ENCODE measurements at places on chromosomes 4 and X.

- peak; percentile 70 for DNase-seq
Measured at GRCh38 chrX:2691543-2692220, 587 bp downstream of the CD99 start.

DNA sequence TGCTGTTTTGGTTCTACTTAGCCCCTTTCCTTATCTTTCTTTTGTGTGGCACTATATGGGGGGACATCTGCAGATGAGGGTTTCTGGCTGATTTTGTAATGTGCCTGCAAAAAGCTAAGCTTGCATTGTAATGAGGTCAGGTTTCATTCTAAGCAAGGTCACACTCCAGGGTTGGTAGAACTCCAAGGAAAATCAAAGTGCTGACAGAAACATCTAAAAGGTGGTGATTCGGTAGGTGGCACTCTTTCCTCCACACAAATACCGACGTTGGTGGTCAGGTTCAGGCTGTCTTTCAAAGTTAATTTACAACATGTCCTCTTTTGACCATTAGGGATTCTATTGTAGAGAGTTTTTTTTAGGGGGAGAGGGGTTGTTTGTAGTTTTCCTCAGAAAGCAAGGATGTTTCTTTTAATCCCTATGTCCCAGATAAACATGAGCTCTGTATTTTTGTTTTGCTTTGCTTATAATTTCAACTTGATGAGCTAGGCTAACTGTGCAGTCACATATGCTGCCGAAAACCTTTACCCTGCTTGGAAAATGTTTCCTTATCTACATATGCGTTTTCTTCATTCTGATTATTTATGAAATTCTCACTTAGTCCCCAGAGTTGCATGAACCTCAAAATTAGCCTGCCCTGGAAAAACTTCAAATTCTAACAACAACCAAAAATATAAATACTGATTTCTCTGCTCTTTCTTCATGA lies 434.2 kb downstream of the PPARGC1A start:
- no peak for DNase-seq

DNA sequence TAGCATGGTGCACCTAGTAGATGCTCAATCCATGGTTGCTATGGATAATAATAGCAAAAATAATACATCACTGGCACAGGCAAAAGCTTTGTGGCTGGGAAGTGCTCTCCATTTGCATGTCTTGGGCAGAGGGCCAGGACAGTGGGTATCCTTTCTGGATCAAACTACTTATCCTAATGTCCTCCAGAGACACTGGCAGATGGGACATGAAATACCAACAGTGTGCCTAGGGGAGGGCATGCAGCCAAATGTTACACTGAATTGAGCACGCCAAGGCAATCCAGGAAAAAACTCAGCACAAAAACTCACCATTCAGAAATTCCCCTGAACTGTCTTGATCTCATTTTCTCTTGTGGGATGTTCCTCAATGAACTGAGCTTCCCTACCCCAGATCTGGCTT lies 98.6 kb upstream of the SCML1 start:
- no peak for DNase-seq

DNA sequence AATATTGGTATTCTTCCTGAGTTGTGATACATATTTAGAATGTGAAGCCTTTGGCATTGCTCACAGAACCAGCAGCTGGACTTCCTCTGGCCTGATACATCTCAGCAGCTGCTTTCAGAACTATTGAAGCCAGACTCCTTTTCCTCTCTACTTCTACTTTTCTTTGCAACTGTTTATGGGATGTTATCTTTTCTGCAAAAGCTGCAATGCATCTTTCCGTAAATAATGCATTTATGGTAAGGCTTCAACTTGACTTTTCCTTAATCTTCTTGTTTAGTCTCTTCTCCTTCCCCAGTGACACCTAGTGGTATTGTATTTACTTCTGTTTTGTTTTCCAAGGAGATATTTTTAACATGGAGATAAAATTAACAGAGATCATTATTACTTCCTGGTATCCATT lies 1548.7 kb downstream of the PCDH7 start:
- DNase-seq: no peak

DNA sequence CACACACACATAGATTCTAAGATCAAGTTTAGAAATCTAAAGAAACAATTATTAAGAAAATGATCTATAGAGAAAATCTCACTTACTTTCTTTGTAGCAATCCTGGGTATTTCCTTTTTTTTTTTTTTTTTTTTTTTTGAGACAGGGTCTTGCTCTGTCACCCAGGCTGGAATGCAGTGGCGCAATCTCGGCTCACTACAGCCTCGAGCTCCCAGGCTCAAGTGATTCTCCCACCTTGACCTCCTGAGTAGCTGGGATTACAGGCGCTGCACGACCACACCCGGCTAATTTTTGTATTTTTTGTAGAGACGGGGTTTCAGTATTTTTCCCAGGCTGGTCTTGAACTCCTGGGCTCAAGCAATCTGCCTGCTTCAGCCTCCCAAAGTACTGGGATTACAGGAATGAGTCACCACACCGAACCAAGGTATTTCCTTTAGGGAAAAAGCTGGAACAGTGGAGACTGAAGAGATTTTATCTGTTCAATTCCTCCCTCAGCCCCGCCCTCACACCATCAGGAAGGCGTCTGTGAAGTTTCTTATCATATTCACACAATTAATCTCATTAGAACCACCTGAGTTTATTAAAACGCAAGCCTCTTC lies at the start of gene TRIML2:
TRIML2 (minus strand) TSS at position 447 of the 599 bp plus-strand sequence. CDS start 4,235 bp downstream, outside the sequence.
- DNase-seq: no peak

- DNase-seq: peak; percentile 33
Measured at GRCh38 chrX:10240918-10241317, 84.1 kb downstream of the CLCN4 start.

DNA sequence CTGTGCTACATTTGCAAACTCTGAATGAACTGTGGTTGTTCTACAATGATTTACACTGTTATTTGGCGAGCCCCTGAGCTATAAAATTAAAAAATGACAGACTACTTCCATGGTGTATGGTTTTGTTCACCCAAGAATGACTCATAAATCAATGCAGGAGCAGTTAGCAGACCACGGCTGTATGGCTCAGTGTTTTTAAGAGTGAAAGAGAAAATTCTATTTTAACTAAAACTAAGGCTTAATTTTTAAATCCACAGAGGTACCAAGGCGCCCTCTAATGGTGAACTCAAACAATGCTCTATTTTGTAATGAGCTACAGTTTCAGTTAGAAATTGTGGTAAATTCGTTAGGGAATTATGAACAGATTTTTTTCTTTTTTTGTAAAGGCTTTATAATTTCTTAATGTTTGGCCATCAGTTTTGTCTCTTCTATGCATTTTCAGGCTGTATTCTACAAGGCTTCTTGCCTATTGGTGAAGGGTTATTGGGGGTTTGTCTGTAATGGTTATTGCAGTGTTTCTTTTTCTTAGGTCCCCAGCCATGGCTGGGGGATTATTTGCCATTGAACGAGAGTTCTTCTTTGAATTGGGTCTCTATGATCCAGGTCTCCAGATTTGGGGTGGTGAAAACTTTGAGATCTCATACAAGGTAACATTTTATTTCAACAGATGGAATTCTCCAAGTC lies 32.5 kb downstream of the HMGB2 start:
- no peak for DNase-seq

DNA sequence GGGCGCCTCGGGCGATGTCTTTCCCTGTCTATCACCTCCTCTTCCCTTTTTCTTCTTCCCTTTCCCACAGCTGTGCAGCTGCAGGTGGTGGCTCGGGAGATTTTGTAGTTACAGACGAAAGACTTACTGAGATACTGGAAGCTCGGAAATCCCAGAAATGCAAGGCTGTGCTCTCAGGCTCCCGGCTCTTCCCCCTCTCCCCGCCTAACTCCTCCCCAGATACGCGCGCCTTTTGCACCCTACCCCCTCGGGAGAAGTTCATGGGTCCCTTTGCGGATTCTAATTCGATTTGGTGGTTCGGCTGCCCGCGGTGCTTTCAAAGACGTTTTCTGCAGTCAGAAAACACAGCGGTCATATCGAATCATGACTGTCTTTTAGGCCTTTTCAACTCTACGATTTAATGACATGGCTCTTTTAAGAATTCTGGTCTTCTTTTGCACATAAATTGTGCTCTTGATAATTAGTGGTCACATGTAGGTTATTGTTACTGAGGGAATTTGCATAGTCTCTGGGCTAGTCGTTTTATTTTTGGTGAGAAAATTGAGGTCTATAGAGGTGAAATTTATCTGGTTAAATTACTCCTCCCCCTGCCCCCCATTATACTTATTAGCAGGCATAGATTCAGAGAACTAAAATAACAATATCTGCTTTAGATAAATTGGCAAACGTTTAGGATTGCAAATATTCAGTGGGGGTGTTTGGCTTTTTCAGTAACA lies 1.6 kb downstream of the SEPTIN11 start:
- no peak for DNase-seq

GRCh38 chrX:48508400-48509244 lies at the start of gene PORCN:
PORCN (plus strand) TSS chrX:48508992; CDS start chrX:48509821, 829 bp downstream.
- DNase-seq: peak; percentile 86

GRCh38 chr4:93841803-93842345 lies 13.3 kb downstream of the ATOH1 start:
- no peak for DNase-seq

- no peak for DNase-seq
Measured at GRCh38 chrX:100381619-100382018, 28.5 kb downstream of the PCDH19 start.

GRCh38 chr4:140755774-140756318 lies 339 bp downstream of the TBC1D9 start:
- DNase-seq: peak; percentile 64

- no peak for DNase-seq
Measured at GRCh38 chr4:182346250-182346649, 103.0 kb downstream of the TENM3 start.

DNA sequence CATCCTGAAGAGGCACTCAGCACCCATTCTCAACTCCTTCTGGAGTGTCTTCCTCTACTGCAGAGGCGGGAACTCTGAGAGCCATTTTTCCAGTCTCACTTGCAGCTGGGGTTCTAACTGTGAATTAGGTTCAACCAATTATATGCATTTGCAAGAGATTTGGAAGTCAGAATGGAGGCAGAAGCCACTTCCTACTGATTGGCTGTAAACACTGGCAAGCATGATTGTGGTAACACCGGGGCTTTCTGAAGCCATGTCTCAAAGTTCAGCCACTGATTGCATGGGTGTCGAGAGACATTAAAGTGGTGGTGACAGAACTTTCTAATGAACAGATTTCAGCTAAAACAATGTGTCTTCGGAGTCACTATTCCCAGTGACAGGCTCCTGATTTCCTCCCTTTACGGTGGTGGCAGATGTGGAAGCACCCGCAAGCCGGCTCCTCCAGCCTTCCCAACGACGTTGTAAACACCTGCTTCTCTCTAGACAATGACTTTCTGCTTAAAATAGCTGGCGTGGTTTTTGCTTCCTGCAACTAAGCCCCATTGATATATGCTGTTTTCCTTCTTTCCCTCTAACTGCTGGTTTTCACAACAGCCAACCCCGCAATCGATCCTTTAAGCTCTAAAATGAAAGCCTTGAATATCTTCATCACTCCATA lies 92.0 kb downstream of the IRF2 start:
- DNase-seq: peak; percentile 19

DNA sequence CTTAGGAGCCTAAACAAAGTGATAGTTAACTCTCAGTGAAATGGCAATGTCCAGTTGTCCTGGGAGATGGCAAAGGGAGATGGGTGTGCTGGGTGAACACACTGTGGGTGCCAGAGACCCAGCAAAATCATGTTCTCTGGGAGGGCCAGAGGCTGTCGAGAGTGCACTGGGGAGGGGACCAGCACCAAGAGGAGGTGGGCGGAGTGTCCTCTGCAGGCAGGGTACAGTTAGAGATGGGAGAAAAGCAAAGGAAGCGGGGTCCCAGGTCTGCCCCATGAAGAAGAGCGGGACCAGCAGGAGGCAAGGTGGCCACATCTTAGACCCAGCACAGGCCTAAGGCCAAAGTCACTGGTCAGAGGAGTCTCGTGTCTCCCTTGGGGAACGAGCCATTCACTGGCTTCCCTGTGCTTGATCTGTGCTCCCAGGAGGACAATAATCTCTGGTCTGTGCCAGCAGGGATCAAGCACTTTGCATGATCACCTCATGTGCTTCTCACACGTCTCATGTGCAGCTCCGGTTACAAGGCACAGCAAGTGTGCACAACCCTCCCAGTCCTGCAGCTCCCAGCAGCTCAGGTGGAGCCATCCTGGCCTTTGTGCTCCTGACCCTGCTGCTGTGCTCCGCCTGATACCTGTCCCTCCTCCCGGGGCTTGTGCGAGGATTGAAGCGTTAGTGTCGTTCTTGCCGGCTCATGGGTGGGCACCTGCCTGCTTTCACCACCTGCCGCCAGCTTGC lies 100.9 kb downstream of the FAM53A start:
- DNase-seq: no peak

DNA sequence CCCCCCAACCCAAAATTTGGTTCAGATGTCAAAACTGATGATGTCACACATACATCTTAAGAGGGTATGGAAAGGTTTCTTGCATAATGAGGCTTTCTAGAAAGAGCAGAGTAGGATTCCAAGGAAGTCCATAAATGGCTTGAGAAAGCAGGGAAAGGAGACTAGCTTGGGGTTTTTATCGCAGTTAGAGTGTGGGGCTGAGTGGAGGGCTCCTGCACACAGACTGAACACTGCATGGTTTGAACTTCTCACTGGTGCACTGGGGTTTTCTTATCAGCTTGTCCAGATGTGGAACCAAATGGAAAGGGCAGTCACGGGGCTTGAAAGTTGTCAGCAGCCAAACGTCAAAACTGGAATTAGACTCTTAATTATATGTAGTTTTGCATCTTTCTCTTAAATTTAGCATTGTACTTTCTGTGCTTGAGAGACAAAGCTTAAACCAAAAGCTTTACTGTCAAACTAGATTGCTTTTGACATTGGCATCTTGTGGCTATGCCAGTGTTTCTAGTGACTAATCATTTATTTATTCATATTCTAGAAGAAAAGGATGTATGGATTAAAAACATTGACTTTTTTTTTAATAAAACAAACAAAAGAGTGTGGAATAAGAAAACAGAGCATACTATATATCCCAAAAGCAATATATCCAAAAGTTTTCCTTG lies 78.3 kb upstream of the STIM2 start:
- DNase-seq: no peak

GRCh38 chrX:72394518-72395170 lies 88.9 kb upstream of the CITED1 start:
- peak; percentile 63 for DNase-seq

- DNase-seq: peak; percentile 78
Measured at GRCh38 chrX:132270699-132271098, 51.5 kb upstream of the RAP2C start.

- peak; percentile 59 for DNase-seq
Measured at GRCh38 chr4:27318740-27319139, 458.1 kb downstream of the STIM2 start.

GRCh38 chrX:11196476-11196875 lies 85.3 kb downstream of the HCCS start:
- DNase-seq: peak; percentile 36

DNA sequence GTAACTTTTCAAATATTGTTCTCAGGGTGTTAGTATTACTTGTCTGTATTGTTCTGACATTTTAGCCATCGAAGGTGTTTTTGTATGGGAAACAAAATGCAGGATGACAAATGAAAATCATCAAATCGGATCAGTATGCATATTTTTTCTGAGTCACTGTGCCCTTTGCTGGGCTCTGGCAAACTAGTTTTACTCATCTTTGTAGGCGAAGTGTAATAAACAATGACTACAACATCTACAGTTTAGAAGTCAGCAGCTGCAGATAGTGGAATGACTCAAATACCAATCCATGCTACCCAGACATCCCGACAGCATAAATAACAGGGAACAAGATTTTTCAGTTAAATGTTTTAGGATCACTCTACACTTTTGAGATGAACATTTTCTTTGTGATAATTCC lies 557.3 kb upstream of the TENM3 start:
- DNase-seq: no peak

Data from femur (tissue), 1 donor.